ENCODE measurements at places on chromosomes 2 and 18.

DNA sequence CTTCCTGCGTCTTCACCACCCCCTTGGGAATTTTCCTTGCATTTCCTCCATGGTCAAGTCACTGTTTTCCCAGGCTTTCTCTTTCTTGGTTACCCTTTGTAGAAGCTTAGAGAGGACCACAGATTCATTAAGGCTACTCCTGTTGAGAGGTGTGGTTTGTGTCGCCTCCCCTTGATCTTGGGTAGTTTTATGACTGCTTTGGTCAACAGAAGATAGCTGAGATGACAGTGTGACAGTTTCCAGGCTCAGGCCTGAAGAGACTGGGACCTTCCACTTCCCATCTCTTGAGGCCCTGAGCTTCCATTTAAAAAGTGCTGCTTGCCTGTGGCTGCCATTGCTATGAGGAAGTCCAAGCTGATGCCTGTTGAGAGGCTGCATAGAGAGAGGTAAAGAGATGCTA is 5.4 kb downstream of the ACOXL start:
- DNase-seq: no peak

- DNase-seq: no peak
Observed at GRCh38 chr18:48841381-48842258, 109.1 kb downstream of the SMAD7 start.

DNA sequence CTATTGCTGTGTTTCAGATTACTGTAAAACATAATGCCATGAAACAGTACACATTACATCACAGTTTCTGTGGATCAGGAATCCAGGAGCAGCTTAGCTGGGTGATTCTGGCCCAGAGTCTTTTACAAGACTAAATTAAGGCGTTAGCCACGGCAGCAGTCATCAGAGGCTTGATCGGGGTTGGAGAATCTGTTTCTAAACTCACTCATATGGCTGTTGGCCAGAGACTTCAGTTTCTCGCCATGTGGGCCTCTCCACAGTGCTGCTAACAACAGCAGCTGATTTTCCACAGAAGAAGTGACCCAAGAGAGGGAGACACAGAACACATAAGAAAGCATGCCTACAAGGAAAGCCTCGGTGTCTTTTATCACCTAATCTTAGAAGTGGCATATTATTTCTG is 89.2 kb upstream of the MYO3B start:
- no peak for DNase-seq

- DNase-seq: no peak
Observed at GRCh38 chr2:100248044-100248330, 74.3 kb downstream of the LONRF2 start.
